Mesothelial cell of epicardium (in vitro differentiated cells): ENCODE measurements at places on chromosomes 3 and 15.

GRCh38 chr3:155727836-155728235 lies 17.0 kb downstream of the PLCH1 start:
- no peaks in the 10 kb centered on the region for H3K4me1 ChIP-seq
- H3K27me3 ChIP-seq: no peaks in the 10 kb centered on the region
- no peak overlapping the region for H3K4me3 ChIP-seq

DNA sequence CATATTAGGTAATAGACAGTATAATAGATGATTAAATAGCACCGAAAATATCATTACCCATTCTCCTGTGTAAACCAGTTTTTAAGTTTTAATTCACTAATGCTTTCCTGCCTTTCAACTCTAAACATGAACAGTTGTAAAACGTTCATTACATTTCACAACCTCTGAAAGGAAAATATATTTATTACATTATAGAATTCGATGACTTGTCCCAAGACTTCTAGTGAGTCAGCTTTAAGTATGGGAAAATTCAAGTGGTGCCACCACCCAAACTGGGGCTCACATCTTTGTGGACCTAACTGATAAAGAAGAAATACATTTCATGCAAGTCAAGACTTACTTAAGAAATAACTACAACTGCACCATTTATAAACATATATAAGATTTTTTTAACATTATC lies 2.0 kb downstream of the TRIM59 start:
- peaks cover 24% of the 10 kb centered on the region for H3K4me1 ChIP-seq
- peaks cover 5% of the 10 kb centered on the region for H3K27me3 ChIP-seq
- peak overlapping the region; percentile 13 for H3K4me3 ChIP-seq
- no peak for DNase-seq
- H3K27ac ChIP-seq: no peak overlapping the region

DNA sequence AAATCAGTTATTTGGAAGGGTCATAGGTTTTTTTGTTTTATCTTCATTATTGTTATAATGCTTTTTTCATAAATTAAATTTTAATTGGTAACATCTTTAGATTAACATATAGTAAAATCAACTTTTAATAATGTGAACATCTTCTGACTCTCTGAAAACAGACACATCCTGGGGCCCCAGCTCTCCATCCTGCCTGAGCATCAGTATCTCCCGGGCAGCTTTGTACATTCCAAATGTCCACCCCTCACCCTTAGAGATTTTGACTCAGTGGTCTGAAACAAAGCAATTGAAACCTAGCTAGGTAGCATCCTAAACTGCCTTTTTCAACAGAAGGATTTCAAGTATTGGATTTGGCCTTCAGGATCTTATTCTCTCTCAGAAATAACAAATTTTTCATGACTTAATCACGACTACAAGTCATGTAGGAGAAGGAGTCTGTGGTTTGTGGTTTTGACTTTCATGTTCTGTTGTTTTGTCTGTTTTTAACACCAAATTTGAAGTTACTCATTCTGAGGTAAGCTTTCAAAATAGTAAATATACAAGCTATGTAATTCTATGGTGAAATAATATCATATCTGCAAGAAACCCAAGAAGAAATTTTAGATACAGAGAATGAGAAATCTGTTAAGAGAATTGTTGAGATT lies 147.3 kb upstream of the UBE2E2 start:
- H3K27me3 ChIP-seq: peaks cover 2% of the 10 kb centered on the region
- no peak overlapping the region for H3K4me3 ChIP-seq
- no peak for DNase-seq
- no peak overlapping the region for H3K27ac ChIP-seq

GRCh38 chr3:53711387-53711786 lies 134.8 kb downstream of the CHDH start:
- peaks cover 15% of the 10 kb centered on the region for H3K4me1 ChIP-seq
- H3K27ac ChIP-seq: no peak overlapping the region
- H3K27me3 ChIP-seq: peaks cover 4% of the 10 kb centered on the region
- H3K36me3 ChIP-seq: no peaks in the 10 kb centered on the region

GRCh38 chr15:92392462-92392861 lies 1.2 kb upstream of the ST8SIA2 start:
- DNase-seq: no peak
- H3K27ac ChIP-seq: no peak overlapping the region
- H3K36me3 ChIP-seq: peaks cover 3% of the 10 kb centered on the region
- peaks cover 17% of the 10 kb centered on the region for H3K4me1 ChIP-seq
- peak overlapping the region; percentile 80 for H3K4me3 ChIP-seq

DNA sequence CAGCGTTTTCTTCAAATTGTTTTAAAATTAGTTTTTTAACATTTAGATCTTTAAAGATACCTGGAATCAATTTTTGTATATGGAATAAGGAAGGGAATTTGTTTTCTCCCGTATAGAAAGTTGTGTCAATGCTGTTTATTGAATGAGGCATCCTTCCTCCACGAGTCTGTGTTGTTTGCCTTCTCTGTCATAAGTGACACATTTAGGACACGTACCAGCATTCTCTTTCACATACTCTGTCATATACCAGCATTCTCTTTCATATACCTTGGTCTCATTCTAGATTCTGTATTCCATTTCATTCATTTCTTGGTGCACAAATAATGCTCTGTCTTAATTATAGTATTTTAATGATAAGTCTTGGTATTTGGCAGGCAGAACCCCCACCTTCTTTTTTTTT lies 10.3 kb downstream of the ATP11B start:
- no peak overlapping the region for H3K4me3 ChIP-seq
- no peaks in the 10 kb centered on the region for H3K27me3 ChIP-seq
- H3K36me3 ChIP-seq: peaks cover 4% of the 10 kb centered on the region
- peaks cover 22% of the 10 kb centered on the region for H3K4me1 ChIP-seq

- H3K36me3 ChIP-seq: no peaks in the 10 kb centered on the region
- no peaks in the 10 kb centered on the region for H3K27me3 ChIP-seq
- H3K4me3 ChIP-seq: no peak overlapping the region
- peaks cover 28% of the 10 kb centered on the region for H3K4me1 ChIP-seq
These were observed 604.9 kb upstream of the KCNMB2 start for GRCh38 chr3:177931346-177931745.

DNA sequence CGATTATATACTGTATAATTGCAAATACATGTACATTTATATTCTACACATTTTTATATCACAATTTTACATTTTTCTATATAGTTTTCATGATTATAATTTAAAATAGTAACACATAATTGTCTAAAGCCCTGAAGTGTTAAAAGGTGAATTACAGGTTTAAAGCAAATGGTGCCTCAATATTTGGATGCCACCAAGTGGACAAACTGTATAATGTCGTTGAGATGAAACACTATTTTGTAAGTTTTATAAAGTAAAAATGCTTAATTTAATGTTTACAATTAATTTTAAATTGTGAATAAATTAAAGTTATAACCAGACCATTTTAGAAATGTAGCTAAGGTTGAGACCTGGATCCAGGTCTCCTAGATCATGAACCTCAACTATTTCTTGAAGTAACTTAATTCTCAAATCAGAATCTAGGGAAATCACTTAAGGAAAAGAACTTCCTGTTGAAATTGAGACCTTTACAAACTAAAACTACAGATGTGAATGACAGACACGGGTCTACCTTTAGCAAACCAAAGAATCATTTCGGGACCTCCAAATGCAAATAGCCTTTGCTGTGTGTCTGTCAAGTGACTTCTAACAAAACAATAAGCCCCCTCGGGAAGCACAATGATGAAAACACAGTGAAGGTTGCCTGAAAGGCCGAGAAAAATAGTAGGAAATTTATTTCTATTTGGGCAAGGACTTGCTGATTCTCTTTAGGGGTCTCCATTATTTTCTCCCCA lies 37.8 kb downstream of the EHHADH start:
- DNase-seq: no peak
- H3K36me3 ChIP-seq: no peaks in the 10 kb centered on the region
- H3K4me3 ChIP-seq: no peak overlapping the region
- H3K27me3 ChIP-seq: no peaks in the 10 kb centered on the region
- H3K27ac ChIP-seq: peak overlapping the region; percentile 39

GRCh38 chr3:27326202-27326601 lies 43.0 kb downstream of the NEK10 start:
- no peak for DNase-seq
- H3K27me3 ChIP-seq: no peaks in the 10 kb centered on the region
- no peak overlapping the region for H3K4me3 ChIP-seq
- no peaks in the 10 kb centered on the region for H3K4me1 ChIP-seq
- H3K27ac ChIP-seq: no peak overlapping the region
- peaks cover 5% of the 10 kb centered on the region for H3K36me3 ChIP-seq

DNA sequence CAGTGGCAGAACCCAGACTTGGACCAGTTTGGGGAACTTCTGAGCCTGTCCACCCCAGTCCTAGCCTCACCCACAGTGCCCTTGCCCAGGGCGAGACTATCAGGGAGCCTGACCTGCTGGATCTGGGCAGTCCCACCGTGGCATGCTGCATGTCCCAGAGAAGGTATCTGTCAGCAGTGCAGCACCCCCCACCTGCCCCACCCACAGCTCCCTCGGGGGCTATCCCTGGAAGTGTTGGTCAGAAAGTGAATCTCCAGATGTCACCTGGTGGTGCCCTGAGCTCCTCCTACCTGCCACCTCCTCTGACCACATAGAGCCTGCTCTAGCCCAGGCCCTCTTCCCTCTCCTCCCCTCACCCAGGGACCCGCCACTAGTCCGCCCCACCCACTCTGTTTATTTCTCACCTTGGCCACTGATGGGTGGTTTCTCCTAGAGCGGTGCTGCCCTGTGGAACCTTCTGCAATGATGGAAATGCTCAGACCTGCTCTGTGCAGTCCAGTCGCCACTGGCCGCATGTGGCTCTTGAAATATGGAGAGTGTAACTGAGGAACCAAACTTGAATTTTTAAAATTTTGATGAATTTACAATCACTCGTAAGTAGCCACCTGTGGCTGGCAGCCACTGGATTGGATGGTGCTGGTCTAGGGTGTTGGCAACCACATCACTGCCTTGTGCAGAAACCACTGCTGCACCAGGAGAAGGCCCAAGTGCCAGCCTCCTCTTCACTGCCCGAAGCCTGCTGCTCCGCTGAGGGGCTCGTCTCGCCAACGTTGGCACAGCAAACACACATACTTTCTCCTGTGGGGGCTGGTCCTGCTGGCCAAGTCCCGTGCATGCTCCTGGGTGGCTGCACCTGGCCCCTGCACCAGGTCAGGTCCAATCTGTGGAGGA lies 13.1 kb downstream of the HDAC11 start:
- no peak for DNase-seq
- H3K4me1 ChIP-seq: peaks cover 2% of the 10 kb centered on the region
- H3K36me3 ChIP-seq: peaks cover 25% of the 10 kb centered on the region

GRCh38 chr15:93469994-93470393 lies 381.0 kb upstream of the RGMA start:
- peaks cover 9% of the 10 kb centered on the region for H3K4me1 ChIP-seq
- no peak for DNase-seq
- H3K4me3 ChIP-seq: no peak overlapping the region
- H3K36me3 ChIP-seq: no peaks in the 10 kb centered on the region

- no peak for DNase-seq
- peaks cover 3% of the 10 kb centered on the region for H3K36me3 ChIP-seq
- H3K27me3 ChIP-seq: no peaks in the 10 kb centered on the region
- peaks cover 3% of the 10 kb centered on the region for H3K4me1 ChIP-seq
These were observed 182.5 kb downstream of the TNIK start for GRCh38 chr3:171277456-171278298.

DNA sequence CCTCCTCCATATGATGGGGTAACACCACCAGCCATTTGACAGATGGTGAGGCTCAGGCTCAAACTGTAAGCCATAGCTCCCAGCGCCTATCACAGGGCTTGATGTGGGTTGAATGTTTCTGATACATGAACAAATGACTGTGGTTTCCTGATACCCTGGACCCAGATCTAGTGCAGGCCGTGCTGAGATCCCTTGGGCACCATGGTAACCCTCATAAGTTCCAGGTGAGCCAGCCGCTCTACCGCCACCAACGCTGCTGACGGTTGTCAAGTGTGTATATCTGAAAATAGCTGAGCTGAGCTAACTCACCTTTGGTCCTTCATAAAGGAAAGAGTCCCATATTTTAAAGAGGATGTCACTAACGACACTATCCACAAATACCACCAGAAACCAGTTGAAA lies 74.5 kb downstream of the TBC1D2B start:
- no peak overlapping the region for H3K4me3 ChIP-seq
- no peak for DNase-seq
- H3K4me1 ChIP-seq: peaks cover 5% of the 10 kb centered on the region
- H3K27me3 ChIP-seq: no peaks in the 10 kb centered on the region

GRCh38 chr3:164222197-164222596 lies 856.1 kb downstream of the SI start:
- no peaks in the 10 kb centered on the region for H3K4me1 ChIP-seq
- no peak overlapping the region for H3K4me3 ChIP-seq
- DNase-seq: no peak
- H3K27ac ChIP-seq: no peak overlapping the region
- no peaks in the 10 kb centered on the region for H3K36me3 ChIP-seq

DNA sequence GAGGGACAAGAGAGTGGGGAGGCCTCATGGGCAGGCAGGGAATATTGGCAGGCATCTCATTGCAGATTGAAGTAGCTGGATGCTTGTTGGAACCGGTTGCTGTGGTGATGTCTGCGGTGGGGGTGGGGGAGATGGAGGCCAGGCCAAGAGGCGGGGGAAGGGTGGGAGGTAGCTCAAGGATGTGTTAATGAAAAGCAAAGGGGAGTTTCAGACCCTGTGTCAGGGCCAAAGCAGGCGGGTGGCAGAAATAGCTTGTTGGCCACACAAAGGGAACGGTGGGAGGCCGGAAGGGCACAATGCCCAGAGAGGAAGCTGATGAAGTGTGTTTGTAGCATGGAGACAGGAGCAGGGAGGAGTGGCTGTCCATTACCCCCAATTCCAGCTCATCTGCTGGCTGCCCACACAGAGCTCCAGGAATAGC lies 28.0 kb downstream of the CCDC33 start:
- no peak for DNase-seq
- H3K4me1 ChIP-seq: peaks cover 13% of the 10 kb centered on the region
- H3K27ac ChIP-seq: no peak overlapping the region
- no peak overlapping the region for H3K4me3 ChIP-seq
- H3K27me3 ChIP-seq: peaks cover 76% of the 10 kb centered on the region

DNA sequence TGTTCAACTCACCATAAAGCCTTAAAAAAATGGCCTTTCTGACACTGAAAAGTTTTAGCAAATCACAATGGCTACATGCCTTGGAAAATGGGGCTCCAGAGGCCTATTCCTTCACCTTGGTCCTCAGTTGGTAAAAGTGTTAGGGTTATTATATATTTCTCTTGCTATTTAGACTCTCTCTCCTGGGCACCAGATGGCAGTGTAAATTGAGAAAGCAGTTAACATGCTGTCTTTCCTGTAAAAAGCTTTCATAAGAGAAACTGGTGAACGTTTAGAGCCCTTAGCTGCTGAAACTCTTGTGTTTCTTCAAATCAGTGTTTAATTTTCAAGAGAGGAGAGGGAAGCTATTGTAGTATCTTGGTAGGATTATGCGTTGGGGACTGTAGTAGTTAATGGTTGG lies 89.9 kb downstream of the LRTM1 start:
- peaks cover 11% of the 10 kb centered on the region for H3K27me3 ChIP-seq
- no peaks in the 10 kb centered on the region for H3K36me3 ChIP-seq
- H3K4me1 ChIP-seq: no peaks in the 10 kb centered on the region
